ENCODE measurements at places on chromosomes 2 and 18.
A peak's percentile ranks its signal among the peaks of the same experiment; 100 is the strongest.

DNA sequence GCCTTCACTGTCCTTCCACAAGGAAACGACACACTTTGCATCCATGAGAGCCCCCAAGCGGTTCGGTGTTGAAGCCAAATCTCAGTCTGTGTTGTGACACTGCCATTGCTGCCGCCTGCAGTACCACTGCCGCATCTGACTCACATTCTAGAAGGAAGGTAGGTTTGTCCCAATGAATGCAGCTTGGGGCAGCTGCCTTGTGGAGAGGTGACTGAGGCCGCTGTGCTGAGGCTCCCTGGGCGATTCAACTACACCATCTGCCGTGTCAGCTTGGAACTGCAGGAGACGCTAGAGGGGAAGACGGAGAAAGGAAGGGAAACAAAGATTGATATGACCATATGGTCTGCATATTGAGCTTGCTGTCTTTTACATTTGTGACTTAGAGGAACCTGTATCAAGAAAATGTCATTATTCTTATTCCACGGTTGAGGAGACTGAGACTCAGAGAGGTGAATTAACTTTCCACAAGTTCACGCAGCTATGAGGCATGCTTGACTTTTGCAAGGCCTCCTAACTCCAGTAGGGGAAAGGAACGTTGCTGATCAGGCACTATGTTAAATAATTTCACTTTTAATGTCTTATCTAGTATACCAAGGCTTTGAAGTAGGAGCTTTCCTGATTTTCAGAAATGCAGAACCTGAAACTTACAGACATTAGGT, 43.5 kb upstream of the LMAN1 start:
- peak; percentile 89 for DNase-seq

GRCh38 chr2:8379128-8379527, 302.7 kb upstream of the ID2 start:
- no peak for DNase-seq

DNA sequence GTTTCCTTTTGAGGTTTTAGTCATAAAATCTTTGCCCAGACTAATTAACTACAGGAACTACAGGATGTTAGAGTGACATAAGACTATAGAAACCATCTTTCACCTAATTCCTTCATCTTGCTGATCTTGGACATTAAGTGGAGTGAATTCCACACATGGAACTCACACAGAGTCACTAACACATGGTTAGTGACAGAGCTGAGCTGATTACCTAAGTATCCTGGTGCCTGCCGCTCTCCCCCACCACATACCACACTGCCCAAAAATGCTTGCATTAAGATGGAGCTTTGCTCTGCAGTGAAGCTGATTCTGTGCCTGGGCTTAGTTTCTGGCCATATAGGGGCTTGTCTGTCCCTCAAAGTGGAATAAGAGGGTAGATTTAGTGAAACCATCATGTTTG, 332.9 kb upstream of the NT5C1B start:
- DNase-seq, result no peak

DNA sequence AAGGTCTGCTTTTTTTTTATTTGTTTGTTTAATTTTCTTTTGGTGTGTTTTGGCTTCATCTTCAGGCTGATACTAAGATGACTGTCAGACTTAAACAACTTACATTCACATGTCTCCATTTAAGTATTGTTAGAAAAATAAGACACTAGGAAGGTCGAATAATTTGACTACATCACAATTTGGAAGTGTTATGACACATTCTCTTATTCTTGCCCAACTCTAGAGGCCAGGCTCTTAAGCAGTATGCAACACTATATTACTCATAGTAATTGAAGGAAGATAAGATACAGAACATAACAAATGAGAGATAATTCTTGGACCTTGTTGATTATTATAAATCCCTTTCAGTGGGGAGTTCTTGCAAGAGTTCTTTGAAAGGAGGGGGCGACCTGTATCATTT, 295.3 kb upstream of the COL3A1 start:
- DNase-seq, result no peak

DNA sequence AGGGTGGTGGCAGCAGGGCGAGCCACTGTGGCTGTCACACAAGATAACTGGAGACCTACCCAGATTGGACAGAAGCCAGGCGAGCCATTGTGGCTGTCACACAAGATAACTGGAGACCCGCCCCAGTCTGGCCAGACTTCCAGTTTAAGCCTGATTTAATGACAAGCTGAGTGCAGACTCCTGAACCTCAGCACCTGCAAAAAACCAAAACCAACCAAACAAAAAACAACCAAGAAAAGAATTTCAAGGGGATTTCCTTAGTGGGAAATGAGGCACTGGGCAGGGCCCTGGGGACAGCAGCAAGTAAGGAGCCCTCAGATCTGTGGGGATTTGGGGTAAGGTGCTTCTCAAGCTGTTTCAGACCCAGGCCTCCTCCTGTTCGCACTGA, 95.2 kb upstream of the BOD1L2 start:
- DNase-seq, result no peak

DNA sequence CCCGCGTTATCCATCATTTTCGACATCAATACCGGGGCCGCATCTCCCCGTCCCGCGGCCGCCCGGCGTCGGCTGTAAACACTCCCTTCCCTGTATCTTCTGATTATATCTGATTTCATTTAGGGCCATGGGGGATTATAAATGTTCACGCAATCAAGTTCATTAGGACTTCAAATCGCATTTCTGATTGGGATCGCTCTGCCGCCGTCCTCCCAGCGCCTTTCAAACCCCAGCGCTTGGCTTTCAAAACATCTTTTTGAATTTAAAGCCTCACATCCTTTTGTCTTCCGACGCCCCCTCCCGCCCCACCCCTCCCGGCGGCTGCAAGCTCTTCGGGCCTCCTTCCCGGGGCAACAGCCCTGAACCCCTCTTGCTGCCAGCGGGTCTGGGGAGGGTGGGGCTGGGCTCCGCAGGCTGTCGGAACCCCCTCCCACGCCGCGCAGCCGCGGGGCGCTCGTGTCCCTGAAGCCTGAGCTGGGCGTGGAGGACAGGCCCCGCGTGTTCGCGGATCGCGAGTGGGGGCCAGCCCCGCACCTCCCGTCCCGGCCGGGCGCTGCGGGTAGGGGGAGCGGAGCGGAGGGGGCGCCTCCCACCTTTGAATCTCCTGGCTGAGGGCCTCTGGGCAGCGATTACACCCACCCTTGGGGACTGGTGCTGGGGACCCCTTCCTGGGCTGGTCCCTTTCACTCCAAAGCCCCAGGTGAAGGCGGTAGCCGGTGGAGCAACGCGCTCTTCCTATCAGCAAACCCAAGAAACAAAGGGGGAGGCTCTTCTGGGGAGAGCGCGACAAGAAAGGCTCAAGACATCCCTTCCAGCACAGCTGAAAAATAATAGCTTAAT, 11.3 kb upstream of the GBX2 start:
- no peak for DNase-seq

GRCh38 chr2:150526827-150527226, 39.4 kb upstream of the RND3 start:
- no peak for DNase-seq

DNA sequence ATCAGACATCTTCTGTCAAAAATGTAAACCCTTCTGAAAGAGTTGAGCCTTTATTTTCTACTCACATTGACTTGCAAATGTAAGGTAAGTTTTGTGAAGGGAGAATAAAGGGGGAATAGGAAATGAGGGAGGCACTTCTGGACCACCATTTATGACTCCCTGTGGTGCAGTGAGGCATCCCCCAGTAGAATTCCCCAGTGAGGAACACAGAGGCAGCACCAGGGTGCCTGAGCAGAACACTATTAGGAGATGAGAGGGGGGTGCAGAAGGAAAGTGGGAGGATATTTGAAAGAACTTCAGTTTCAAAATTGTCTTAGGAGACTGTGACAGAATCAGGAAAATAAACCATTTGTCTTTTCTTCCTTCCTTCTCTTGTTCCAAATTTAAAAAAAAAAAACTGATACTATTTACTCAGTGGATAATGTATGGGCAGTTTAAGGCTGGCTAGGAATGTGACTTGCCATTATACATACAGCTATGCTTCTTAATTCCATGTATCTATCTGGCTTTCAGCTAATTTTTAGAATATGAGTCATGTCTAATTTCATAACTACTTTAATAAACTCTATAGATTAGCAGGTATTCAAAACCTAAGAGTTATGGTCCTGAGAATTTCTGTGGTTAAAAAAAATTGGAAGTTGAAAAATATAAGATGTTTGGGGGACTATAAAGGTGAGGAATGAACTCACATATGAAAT, 478.1 kb upstream of the CHAC2 start:
- DNase-seq, result no peak

DNA sequence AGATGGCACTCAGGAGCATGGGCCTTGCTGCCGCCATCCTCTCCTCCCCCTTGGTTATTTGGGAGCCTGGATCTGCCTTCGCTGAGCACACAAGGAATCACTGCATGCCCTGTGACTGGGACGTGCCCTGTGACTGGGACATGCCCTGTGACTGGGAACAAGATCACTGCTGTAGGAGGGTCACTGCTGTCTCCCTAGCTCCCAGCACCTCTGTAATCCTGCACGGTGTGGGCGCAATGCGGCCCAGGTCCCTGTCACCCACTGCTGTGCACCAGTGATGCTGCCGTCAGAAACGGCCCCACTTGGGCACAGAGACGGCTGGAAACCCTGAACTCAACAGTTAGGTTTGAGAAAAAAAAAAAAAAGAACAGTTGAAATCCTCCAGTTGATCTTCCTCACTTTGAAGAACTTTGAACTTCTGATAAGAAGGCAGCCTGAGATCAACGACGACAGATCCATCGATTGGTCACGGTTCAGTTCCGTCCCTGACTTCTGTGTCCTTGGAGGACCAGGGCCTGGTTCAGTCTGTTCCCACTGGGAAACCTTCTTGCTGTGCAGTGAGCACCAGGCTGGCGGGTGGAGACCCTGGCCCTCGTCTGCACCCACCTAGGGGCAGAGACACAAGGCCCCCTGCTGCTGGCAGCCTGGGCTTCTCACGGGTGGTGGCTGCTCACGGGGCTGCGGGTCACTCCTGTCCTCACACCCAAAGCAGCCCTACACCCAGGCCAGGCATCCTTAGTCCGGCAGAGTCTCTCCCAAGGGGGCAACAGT, 125.9 kb downstream of the PXDN start:
- DNase-seq, result no peak

DNA sequence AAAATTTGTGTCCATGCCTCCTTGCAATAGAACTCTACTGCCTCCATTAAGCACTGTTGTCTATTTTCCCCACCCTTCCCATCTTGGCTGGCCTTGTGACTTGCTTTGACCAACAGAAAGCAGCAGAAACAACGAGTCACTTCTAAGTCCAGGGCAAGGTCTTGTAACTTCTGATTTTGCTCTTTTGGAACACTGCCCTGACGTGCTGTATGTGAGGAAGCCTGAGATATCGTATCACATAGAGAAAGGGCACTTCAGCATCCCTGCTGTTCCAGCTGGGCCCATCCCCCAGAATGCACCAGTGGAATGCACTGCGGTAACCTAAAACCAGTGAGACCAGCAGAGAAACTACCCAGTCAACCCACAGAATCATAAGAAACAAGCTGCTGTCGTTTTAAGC, 28.1 kb downstream of the NCKAP1 start:
- no peak for DNase-seq

DNA sequence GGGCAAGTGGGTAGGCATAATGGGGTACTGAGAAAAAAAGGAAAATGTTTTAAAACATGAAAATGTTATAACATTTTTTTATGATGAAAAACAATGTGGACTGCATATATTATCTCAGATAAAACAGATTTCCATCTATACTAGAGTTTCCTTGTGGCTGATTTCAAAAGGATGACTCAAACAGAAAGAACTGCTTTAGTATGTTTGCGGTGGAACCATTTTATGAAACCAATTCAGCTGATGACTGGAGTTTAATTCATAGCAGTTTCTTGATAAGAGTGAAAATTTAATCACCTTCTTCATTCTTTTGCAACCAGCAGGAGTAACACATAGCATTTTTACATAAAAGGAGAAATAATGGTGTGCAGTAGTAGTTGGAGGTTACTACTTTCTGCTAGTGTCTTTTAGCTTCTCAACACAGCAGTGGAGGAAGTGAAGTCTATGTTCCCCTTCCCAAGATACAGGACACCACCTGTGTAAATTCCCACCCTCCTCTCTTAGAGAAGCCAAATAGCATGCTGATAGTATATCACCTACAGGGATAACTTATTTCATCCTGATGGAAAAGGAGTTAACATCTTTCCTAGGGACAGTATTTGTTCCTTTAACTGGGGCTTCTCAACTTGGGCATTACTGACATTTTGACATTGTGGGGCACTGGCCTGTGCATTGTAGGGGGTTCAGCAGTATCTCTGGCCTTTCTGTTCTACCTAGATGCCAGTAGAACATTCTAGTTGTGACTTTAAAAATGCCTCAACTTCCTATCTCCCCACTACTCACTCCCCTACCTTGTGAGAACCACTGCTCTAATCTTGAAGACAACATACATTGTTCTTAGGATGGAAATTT, 29.9 kb downstream of the PELI1 start:
- no peak for DNase-seq

DNA sequence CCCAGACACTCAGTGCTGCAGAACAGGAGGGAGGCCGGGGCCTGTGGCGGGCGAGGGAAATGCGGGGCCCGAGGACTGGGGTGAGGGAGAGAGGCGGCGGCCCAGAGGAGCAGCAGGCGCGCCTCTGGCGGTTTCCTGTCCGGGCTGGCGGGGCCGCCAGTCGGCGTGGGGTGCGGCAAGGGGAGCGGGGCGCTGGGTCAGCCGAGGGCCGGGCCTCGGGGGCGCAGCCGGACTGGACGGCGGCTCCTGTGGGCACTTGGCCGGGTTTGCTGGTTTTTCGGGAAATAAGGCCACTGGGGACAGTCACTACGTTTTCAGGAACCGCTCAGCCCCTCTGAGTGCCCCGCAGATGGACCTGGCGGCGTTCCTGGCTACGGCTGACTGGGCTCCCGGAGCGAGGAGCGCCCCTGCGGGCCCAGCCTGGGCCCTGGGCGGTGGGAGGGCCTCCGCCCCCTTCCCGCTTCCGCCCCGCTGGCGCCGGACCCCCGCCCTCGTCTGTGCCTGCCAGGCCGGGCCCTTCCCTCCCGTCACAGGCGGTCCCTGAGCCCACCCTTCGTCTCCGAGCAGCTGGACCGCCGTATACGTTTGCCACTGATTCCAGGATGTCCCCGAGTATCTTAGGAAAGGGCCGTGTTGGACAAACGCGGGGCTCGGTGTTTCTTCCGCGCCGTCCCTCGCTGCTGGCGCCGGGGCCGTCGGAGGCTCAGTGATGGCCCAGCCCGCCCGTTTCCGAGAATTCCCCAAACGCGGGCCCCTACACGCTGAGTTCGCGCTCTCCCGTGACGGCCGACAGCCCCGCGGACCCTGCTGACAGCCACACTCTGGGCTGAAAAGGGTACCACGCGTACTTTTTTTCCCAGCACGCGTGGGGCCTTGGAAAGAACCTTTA, 84.6 kb downstream of the FAM210A start:
- no peak for DNase-seq

GRCh38 chr2:183078163-183078463, 434 bp upstream of the DUSP19 start:
- DNase-seq, result no peak

GRCh38 chr18:50158866-50159653, 35.9 kb downstream of the MYO5B start:
- DNase-seq, result no peak

DNA sequence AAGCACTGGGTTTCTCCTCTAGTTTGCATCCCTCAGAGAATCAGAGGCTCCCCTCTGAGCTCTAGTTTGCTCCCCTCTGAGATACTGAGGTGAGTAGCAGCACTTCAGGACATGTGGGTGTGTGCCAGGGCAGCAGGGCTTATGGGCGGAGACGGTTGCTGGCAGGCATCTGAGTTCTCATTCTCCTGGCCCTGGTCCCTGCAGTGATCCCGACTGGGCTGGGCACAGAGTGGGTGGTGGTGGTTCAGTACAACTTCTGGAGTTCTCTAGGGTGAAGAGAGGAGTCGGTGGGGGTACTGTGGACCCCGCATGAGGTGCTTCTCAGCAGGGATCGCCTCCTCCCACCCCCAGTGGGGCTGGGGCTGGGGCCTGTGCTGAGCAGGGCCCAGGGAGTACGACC, 47.9 kb downstream of the BOLA3 start:
- DNase-seq, result no peak
